ENCODE measurements at places on chromosomes 12 and 14. TPM values are rescaled to one million over a fixed set of nuclear protein-coding genes. Genes with fewer than 3 reads are reported as not detected.

GRCh38 chr14:68695326-68695768 lies 97.5 kb downstream of the ZFP36L1 start:
- no peak for DNase-seq

GRCh38 chr12:49783917-49784676 lies 42.7 kb downstream of the TMBIM6 start:
- no peak for DNase-seq

A2ML1 gene
- not detected for total RNA-seq

GPR84 gene
- total RNA-seq, result not detected

GRCh38 chr14:68977718-68978171 lies 1.4 kb downstream of the ACTN1 start:
- peak; percentile 18 for DNase-seq

All from T-cell (primary cell).